ENCODE measurements at places on chromosomes 2 and 18. TPM values are rescaled to one million over a fixed set of nuclear protein-coding genes. Genes with fewer than 3 reads are reported as not detected.

Gene ACVR1C
- total RNA-seq = 8.0 TPM

Gene CAPN14
- not detected for total RNA-seq

Gene LRRC30
- not detected for total RNA-seq

Gene RMDN2
- 28.5 TPM for total RNA-seq

Gene CFAP53
- total RNA-seq = not detected

Gene DCDC2C
- total RNA-seq = not detected

Gene VIT
- not detected for total RNA-seq

Gene LRRTM1
- 2.2 TPM for total RNA-seq

Gene PLGLB2
- total RNA-seq = not detected

Gene MPP4
- total RNA-seq = not detected

Gene SESTD1
- 44.0 TPM for total RNA-seq

- DNase-seq = no peak
These were observed 504.4 kb upstream of the TNP1 start for GRCh38 chr2:217364224-217364623.

GRCh38 chr18:45749918-45750689, 26.1 kb downstream of the SLC14A1 start:
- DNase-seq = no peak

DNA sequence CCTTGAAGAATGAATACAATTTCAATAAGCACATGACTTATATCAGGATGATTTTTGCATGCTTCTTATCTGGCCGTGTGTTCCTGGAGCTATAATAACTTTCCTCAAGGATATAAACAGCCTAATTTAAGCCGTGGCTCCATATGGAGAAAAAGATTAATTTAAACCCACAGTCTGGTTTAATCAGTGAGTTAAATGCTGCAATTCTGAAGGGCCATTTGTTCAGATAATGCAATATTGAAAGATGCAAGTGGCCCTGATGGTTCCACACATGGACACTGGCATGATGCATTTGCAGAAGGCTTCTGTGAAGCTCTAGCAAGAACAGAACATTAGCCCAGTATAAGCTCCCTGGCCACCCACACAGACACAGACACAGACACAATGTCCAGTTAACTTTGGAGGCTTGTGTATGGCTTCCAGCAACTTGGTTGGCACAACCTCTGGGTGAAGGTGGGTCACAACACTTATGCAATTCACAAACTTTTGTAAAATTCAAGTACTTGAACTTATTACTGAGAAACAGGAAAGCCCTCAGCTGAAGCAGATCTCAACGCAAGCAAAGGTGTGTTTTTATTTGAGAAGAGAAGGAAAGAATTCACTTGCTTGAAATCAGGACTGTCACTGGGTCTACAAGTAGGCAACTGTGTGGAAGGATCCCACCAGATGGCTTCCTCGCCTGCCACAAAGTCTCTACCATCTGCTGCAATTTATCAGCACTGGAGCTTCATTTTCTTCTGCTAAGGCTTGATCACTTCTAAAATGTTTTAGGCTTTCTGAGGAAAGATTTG, 63.3 kb downstream of the MDH1 start:
- no peak for DNase-seq

GRCh38 chr2:18856765-18857164, 267.4 kb upstream of the NT5C1B start:
- no peak for DNase-seq

DNA sequence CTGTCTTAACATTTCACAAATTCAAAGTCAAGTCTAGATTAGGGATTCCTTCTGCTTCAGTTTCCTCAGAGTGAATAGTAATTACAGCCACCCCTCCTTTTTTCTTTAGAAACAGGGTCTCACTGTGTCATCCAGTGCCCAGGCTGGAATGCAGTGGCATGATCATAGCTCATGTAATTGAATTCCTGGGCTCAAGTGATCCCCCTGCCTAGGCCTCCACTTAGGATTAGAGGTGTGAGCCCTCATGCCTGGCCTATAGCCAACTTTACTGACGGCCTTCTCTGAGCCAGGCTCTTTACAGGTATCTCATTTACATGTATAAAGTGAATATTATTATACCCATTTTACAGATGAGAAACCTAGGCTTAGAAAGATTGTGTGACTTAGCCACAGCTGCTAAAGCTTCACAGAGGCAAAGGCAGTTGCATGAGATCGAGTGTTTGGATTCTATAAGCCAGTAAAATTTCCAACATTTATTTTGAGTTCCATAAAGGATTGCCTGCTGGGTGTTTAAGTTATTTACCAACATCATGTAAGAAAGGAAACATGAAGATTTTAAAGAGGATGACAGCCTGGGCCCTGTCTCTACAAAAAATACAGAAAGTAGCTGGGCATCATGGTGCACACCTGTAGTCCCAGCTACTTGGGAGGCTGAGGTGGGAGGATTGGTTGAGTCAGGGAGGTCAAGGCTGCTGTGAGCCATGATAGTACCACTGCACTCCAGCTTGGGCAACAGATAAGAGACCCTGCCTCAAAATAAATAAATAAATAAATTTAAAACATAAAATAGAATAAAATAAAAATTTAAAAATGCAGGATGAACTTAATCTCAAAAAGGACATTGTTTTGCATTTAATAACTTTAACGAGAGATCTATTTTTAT, 1.8 kb downstream of the ENOSF1 start:
- DNase-seq = no peak

DNA sequence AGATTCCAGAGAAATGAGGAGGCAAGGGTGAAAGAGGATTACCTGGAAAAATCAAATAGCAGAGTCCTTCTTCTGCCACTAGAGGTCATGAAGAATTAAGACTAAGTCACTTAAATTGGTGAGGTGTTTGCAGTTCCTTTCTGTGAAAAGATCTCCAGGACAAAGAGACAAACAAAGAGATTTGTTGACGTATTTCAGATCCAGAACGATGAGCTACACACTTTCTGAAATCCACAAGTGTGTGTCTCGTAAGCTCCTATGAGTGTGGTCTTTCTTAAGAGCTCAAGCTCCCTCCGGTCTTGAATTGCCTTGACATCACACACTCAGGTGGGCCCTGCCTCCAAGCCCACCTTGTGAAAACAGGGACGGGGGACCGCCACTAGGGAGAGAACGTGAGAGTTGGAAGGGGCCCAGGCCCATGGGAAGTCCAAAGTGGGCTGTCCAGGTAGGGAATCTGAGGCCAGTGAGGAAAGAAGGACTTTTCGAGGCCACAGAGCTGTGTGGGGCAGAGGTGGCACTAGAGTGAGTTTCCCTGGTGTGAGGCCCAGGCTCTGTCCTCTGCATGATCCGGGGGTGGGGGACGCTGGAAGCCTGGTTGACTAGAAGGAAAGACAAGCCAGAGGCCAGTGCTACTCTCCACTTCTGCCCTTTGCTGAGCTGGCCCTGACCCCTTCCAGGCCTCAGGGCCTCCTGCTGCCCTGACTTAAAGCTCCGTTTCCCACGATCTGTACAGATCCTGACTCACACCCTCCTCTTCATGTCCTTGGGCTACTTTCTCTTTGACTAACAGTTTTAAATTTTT, 168.1 kb upstream of the NCK2 start:
- DNase-seq = no peak

- no peak for DNase-seq
These were observed 102.2 kb downstream of the ACTR3 start for GRCh38 chr2:113992090-113992489.

DNA sequence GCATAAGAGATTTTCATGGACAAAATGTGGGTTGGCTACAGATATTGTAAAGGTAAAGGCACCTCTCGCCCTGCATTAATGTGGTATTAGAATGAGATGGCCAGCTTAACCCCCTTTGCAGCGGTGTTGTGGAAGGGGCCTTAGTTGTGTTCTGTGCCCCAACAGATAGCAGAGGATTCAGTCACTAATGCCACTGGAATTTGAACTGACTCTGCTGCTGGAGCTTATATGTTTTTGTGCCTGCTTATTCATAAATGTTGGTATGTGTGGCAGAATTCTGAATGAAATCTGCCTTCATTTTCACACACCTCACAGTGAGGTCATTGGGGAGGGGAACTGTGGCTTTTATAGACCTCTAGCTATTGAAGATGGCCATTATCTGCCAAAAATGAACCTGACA, 90.7 kb upstream of the ITGA6 start:
- no peak for DNase-seq

DNA sequence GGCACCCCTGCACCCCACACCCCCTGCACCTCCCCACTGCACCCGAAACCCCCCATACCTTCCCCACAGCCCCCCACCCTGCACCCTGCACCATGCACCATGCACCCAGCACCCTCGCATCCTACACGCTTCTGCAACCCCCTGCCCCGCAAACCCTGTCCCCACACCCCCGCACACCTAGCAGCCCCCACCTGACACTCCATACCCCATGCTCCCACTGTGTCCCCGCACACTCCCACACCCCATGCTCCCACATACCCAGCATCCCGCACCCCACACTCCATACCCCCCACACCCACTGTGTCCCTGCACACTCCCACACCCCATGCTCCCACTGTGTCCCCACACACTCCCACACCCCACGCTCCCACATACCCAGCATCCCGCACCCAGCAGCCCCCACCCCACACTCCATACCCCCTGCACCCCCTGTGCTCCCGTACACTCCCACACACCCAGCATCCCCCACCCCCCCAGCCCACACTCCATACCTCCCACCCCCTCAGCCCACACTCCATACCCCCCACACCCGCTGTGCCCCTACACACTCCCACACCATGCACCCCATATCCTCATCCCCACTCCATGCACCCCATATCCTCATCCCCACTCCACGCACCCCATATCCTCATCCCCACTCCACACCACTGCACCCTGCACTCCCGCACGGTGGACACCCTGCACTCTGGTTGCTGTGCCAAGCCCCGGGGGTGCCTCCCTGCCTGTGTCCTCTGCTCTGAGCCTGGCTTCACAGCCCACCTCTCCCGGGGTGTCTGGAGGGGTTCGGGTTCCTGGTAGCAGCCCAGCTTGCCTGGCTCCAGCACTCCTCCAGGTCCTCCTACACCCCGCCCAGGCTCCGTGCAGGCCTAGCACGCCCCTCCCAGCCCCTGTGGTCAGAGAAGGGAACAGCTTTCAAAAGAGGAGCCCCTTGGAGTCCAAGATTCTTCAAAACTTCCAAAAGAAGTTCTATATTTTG, 93.9 kb upstream of the CTDP1 start:
- DNase-seq = no peak

- DNase-seq = no peak
These were observed 67.7 kb upstream of the COL5A2 start for GRCh38 chr2:189247276-189247675.

DNA sequence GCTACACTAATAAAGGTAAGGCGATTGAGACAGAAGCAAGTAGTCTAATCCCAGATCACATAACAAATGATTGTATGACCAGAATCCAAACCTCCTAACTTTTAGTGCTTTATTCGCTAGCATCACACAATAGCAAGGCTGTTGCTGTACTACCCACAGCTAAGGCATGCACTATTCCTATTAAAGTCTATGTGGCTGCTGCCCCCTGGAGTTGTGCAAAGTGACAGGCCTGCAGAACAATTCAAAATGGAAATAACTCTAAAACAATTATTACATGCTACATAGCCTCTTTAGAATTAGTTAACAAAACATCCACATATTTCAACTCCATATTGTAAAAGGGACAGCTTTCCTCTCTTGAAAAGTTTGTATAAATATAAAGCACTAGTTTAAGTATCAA, 6.0 kb downstream of the ERBB4 start:
- DNase-seq = no peak

GRCh38 chr2:43576981-43577892, 18.6 kb downstream of the THADA start:
- peak; percentile 19 for DNase-seq

GRCh38 chr2:23757686-23758433, 169.1 kb downstream of the ATAD2B start:
- no peak for DNase-seq

- peak; percentile 80 for DNase-seq
These were observed 626 bp upstream of the SLC1A4 start for GRCh38 chr2:64988420-64989125.

GRCh38 chr18:23542461-23542860, 39.1 kb downstream of the RMC1 start:
- DNase-seq = no peak

GRCh38 chr2:144111437-144111836, 408.5 kb downstream of the ZEB2 start:
- no peak for DNase-seq

DNA sequence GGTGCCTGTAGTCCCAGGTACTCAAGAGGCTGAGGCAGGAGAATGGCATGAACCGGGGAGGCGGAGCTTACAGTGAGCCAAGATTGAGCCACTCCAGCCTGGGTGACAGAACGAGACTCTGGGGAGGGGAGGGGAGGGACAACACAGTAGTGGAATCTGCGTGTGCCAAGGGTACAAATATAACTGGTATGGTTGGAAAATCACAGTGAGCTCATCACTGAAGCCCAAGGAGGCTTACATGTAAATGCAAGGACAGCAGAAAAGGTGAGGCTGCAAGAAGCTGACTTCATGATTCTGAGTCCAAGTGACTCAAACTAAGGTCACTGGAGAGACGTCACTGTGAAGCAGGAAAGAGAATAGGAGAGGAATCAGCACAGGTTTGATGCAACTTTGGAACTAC, 9.2 kb downstream of the SEPTIN10 start:
- DNase-seq = no peak

DNA sequence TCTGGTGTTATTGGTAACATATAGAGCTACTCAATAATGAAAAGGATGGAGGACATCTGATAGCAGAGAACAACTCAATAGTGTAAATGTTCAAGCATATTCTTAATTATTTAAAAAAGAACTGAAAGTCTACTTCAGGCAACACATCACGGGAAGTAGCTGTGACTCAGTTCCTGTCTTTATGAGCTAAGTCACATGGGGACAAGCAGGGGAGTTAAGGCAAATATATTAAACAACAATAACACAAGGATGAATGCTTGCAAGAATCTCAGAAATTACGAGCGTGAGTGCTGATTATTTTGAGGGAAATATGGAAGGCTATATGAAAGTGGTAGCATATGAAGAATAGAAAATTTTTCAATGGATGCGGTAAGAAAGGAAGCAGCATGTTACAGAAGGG, 4.0 kb upstream of the HNMT start:
- DNase-seq = no peak

DNA sequence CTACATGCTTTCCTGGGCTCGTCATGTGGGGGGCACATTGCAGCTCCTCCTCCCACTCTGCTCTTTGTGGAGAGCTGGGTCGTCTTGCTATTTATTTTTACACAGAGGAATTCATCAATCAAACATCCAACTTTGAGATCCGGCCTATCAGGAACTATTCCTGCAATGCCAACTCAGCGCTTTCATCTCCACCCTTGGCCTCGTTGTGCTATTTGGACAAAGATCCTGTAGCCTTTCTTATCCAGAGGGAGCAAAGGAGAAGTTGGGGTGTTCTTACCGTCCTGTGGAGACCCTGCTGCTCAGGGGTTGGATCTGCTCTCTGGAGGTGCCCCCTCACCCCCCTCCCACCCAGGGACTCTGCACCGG, 92.1 kb downstream of the ASB1 start:
- DNase-seq = no peak

- peak; percentile 15 for DNase-seq
These were observed 19.7 kb downstream of the CLUL1 start for GRCh38 chr18:616380-616995.
